CD8-positive, alpha-beta T cell (primary cell): ENCODE measurements at places on chromosomes 11 and 22. TPM values are rescaled to one million over a fixed set of nuclear protein-coding genes. Genes with fewer than 3 reads are reported as not detected.

The MMP13 gene
- total RNA-seq = not detected

DNA sequence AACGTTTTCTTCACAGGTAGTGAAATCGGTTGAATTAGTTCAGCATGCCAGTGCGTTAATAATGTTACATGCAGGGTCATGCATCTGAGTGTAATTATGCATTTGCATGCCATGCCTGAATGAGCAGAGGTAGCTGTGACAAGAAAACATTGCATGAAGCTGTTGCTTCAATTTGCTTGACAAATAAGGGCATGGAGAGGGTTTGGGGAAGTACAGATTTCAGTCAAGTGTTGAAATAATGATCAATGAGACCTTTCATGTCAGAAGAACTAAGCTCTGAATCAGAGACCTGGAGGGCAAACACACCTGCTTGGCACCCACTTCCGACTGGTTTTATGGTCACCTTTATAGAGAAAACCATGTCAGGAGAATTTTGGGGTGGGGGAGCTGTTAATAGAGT lies 221.4 kb downstream of the DBX1 start:
- no peak for DNase-seq

- DNase-seq = peak; percentile 38
Measured at GRCh38 chr11:77082838-77083565, 16.2 kb downstream of the CAPN5 start.

The PAX6 gene
- not detected for total RNA-seq

- no peak for DNase-seq
Measured at GRCh38 chr11:118201966-118202365, 22.8 kb downstream of the JAML start.

The HEPACAM gene
- total RNA-seq = not detected

GRCh38 chr22:42901790-42902508 lies 44.9 kb upstream of the ARFGAP3 start:
- no peak for DNase-seq

The ACRV1 gene
- total RNA-seq = not detected

The SYCE3 gene
- not detected for total RNA-seq

GRCh38 chr11:2772544-2773031 lies 72.8 kb upstream of the KCNQ1OT1 start:
- DNase-seq = no peak

- no peak for DNase-seq
Measured at GRCh38 chr11:65150509-65151299, 16.4 kb upstream of the SYVN1 start.

GRCh38 chr11:117034901-117035300 lies 63.3 kb downstream of the SIK3 start:
- no peak for DNase-seq

DNA sequence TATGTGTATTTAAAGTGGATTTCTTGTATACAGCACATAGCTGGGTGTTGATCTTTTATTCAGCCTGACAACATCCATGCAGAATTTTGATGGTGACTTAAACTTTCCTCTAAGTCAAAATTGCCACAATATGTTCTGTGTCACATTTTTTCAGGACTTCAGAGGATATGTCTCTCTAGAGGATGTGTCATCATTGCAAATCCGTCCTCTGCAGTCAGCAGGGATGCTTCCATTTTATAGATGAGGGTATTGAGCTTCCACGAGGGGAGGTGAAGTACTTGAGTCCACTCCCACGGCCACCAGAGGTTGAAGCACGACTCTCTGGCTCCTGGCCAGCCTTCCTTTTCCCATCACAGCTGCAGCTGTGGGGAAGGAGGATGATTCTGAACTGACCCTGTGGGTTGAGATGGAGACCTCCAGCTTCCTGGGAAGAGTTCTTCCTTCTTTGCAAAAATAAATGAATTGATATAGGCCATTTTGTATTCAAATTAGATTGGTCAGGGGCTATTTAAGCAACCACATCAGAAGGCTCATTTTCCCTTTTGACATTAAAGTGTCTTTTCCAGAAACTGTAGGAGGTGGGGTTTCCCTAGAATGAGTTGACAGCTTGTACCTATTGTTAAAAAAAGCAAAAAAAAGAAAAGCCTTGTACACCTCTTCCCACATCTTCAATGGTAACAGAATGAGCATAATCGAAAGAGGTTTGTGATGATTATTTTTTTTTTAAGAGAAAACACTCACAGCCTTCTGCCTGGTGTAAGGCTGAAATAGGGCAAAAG lies 55.2 kb upstream of the MYEOV start:
- no peak for DNase-seq

The ANO9 gene
- total RNA-seq = 86.7 TPM

GRCh38 chr11:61028135-61028729 lies 56.8 kb downstream of the CD6 start:
- DNase-seq = peak; percentile 62

The A4GALT gene
- total RNA-seq = not detected

- no peak for DNase-seq
Measured at GRCh38 chr11:2931771-2932738, 2.8 kb upstream of the PHLDA2 start.

The FOLH1 gene
- not detected for total RNA-seq

The HEPN1 gene
- total RNA-seq = not detected
